ENCODE measurements at places on chromosomes 7 and 10.

GRCh38 chr10:11026773-11027172 lies 9.1 kb downstream of the CELF2 start:
- no peak for DNase-seq

DNA sequence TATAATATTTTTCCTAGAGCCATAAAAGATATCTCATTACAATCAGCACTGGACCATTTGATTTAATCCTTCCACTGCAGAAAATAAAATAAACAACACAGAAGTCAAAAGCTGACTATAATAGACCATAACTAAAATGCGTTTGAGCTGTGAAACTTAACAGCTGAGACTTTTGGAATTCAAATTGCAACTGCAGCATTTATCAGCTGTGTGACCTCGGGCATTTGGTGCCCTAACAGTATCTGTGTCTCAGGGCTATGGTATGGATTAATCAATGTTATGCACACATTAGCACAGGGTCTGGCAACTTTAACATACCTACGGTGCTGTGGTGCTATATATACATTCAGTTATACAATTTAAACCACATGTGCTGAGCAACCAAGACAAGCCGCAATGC lies 160.1 kb downstream of the COL28A1 start:
- no peak for DNase-seq

DNA sequence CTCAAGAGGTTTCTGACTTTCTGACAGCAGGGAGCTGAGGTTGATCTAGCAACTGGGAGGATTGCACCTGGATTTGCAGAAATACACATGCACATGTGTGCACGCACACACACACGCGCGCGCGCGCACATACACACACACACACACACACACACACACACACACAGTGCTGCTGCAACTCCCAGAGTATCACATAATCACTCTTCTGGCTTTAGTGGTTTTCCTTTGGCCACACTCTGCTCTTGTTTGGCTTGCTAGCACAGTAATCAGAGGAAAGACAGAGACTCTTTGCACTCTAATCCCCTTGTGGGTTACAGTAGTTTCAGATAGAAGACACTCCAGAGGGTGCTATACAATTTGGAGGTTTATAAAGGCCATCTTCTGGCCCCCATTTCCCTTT lies 705.0 kb downstream of the AUTS2 start:
- no peak for DNase-seq

DNA sequence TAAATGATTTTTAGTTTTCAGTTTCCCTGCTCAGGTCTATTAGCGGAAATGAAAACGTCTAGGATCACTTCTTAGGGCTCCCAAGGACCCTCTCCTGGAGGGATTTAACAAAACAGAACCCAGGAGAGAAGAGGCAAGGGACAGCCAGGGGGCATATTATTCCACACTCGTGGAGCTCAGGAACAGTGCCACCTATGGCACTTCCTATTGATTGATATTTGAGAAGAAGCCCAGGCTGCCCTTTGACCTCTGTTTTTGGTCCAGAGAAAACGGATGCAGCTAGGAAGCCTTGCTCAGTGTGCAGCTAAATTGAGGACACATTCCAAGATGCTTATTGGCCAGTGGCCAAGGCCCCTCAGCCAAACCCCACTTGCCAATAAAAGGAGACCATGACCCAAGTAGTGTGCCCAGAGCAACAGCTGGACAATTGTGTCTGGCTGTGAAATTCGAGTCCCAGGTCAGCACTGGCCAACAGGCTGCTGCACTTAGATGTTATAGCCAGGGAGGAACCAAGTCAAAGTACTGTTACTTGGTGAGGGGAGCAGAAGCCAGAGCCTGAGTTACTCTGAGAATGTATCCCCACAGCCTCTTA lies 24.0 kb upstream of the GPNMB start:
- DNase-seq: no peak

GRCh38 chr7:48894574-48894973 lies 29.8 kb upstream of the CDC14C start:
- DNase-seq: no peak

DNA sequence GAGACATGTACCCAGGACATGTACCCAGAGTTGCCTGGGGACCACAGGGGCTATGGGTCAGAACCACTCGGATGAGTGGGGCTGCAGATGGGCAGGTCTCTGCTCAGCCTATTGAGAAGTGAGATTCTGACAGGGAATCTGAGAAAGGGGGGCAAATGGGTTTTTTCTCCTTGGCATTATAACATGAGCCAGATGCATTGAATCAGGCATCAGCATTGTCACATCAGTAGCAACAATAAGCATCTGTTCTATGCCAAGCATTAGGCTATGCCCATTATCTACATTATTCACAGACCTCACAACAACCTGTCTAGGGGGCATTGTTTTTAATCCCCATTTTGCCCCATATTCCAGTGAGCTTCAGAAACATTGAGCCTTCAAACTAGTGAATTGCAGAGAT lies 108.2 kb downstream of the PLCE1 start:
- DNase-seq: no peak

DNA sequence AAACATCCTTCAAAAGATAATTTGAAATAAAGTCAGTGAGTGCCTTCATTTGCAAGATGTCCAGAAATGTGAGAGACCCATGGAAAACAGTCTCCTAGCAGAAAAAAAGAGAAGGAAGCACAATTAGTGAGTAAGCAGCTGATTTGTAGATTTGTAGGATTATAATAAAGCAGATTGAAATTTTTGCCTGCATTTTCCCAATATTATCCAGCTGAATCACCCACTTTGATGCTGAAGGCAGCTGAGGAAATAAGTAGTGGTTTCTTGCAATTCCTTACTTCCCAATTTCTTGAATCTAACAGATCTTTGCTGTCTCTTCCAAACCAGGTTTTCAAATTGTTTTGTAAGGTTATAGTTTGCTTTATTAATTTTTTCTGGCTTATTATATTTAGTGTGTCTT lies 181.4 kb downstream of the GNAT3 start:
- no peak for DNase-seq

DNA sequence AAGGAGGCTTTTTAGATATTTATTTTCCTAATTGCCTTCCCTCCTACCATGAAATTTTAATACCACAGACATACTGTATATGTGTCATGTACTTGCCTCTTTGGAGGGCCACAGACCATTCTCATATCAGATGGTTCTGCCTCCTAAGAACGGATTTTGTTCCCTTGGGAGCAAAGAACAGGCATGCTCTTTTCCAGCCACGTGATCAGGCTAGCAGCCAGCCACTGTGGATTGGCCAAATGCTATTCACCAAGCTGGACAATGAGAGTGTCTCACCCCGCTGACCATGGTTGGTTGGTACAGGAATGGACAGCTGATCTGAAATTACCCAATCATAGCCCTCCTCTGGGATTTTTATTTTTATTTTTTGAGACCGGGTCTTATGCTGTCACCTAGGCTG lies 21.5 kb upstream of the CRHR2 start:
- no peak for DNase-seq

GRCh38 chr10:97784200-97784810 lies 12.5 kb upstream of the SFRP5 start:
- no peak for DNase-seq
